ENCODE measurements at places on chromosomes 11 and 22.

- no peak for DNase-seq
These were observed 3.9 kb upstream of the DEUP1 start for GRCh38 chr11:93326681-93327080.

DNA sequence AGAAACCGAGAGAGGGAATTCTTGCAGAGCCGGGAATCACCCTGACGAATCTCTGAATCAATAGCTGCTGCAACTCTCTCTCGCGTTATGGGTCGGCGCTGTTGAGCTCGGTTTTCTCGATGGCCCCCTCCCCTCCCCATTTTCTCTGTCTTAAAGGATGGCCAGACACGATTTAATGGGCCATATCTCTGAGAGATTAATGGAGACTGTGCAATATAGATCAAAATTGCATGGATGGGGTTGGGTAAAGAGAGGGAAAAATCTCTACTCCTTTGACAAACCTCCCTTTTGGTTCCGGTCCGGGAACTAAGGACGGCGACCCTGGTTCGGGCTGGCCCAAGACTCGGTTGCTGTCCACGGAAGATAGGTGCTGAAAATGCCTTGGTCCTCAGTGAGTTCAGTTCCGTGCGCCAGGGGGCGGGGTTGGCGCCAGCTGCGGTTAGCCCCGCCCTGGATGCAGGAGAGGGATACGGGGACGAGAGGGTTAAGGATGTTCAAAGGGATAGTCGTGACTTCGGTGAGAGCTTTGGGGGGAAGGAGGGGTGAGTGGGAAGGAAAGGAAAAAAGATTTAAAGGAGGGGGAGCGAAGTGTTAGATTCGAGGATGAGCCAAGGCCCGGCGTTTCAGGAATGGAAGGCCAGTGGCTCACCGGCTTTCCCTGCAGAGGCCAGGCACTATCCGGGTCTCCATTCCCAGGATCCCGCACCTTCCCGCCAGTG is 103.6 kb upstream of the HSD17B12 start:
- no peak for DNase-seq

GRCh38 chr11:90531001-90531400 is 308.2 kb upstream of the CHORDC1 start:
- no peak for DNase-seq

DNA sequence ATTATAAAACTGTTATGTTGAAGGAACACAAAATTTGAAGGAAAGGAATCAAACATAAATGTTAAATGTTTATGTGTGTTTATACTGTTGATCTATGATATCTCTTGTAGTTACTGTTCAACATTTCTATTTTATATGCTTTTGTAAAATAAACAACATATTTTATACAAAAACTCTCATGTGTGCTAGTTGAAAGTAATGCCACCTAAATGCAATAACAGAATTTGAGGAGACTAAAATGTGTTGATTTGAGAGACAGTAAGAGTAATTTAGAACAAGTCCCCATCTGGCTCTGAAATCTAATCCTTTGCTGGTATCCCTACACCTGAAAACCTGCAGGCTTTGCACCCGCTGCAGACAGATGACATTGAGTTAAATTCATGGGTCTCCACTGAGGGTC is 95.7 kb upstream of the TOP3B start:
- no peak for DNase-seq

- no peak for DNase-seq
These were observed 2.2 kb downstream of the RFPL2 start for GRCh38 chr22:32202539-32203180.

- no peak for DNase-seq
These were observed 1.5 kb downstream of the ADAMTS8 start for GRCh38 chr11:130426837-130427341.

- no peak for DNase-seq
These were observed 45.4 kb downstream of the GGTLC2 start for GRCh38 chr22:22689621-22690345.

GRCh38 chr22:44449061-44449682 is 48.9 kb downstream of the RTL6 start:
- DNase-seq = no peak

DNA sequence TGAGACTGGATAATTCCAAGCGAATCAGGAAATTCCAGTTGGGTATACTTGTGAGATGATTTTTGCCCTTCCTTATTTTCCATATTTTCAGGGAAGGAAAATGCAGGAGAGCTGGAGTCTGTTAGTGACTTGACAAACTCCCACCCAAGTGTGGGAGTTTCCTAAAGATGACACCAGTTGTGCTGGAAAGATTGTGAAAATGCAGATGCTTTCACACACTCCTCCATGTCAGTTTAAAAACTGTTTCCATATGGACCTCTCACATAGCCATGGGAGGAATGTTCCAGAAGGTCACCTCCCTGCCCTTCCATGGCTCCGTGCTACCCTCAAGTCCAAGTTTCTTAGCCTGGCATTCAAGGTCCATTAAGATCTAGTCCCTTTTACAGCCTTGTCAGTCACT is 350.7 kb upstream of the NARS2 start:
- DNase-seq = no peak

- DNase-seq = no peak
These were observed 3.4 kb upstream of the UCP3 start for GRCh38 chr11:74012074-74012809.

- no peak for DNase-seq
These were observed 16.5 kb upstream of the LGR4 start for GRCh38 chr11:27489092-27489491.

DNA sequence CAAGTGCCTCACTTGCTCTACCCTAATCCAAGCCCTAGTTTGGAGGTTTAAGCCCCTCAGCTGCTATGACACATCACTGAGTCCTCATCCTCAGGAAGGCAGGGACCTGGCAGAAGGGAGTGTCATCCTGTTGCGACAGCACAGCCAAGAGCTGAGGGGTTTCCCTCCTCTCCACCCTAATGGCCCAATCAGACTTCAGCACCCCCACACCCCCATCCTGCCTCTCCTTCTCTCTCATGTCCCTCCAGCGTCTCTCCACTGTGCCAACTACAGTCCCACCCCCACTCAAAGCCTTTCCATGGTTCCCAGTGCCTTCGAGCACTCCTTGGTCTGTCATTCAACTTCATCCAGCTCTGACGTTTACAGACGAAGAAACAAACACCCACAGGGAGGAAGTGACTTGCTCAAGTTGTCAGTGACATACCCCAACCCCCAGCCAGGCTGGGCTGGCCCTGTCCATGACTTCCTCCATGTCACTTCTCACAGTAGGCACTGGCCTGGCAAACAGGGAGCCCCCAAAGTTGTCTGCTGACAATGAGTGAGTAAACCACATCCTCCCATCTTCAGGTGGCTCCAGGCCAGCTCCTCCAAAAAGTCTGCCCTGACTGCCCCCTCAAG is 15.6 kb downstream of the ARAP1 start:
- DNase-seq = no peak

DNA sequence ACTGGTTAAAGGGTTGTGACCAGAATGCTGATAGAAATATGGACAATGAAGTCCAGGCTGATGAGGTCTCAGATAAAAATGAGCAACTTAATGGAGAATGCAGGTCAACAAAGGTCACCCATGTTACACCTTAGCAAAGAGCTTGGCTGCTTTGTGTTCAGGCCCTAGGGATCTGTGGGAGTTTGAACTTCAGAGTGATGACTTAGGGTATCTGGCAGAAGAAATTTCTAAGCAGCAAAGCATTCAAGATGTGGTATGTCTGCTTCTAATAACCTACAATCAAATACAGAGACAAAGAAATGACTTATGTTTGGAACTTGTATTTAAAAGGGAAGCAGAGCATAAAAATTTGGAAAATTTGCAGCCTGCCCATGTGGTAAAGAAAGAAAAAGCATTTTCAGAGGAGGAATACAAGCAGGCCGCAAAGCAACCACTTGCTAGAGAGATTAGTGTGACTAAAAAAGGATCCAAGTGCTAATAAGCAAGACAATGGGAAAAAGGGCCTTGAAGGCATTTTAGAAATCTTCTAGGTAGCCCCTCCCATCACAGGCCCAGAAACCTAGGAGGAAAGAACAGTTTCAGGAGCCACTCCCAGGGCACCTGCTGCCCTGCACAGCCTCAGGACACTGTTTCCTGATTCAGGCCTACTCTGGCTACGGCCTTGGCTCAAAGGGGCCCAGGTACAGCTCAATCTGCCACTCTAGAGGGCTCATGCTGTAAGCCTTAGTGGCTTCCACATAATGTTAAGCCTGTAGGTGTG is 41.3 kb downstream of the TNKS1BP1 start:
- no peak for DNase-seq
